ENCODE measurements at places on chromosomes 3 and 15.
A peak's percentile ranks its signal among the peaks of the same experiment; 100 is the strongest.

GRCh38 chr15:63835211-63835568, 1.4 kb upstream of the HERC1 start:
- no peak for DNase-seq

- DNase-seq: peak; percentile 9
These were observed 468.8 kb upstream of the GRM7 start for GRCh38 chr3:6392123-6392522.

DNA sequence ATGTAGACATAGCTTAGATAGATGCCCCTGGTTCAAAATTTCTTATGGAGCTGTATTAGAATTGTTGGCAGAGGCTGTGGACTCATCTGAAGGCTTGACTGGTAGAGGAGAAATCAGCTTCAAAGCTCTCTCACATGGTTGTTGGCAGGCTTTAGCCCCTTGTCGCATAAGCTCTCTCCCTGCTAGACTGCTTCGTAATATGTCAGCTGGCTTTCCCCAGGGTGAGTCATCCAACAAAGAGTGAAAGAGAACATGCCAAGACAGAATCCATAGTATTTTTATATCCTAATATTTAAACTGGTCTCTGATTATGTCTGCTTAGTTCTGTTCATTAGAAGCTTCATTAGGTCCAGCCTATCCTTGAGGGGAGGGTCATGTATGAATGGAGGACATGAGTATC, 427.4 kb upstream of the NAALADL2 start:
- DNase-seq: no peak

GRCh38 chr3:114428044-114428595, 134.3 kb downstream of the TIGIT start:
- no peak for DNase-seq

DNA sequence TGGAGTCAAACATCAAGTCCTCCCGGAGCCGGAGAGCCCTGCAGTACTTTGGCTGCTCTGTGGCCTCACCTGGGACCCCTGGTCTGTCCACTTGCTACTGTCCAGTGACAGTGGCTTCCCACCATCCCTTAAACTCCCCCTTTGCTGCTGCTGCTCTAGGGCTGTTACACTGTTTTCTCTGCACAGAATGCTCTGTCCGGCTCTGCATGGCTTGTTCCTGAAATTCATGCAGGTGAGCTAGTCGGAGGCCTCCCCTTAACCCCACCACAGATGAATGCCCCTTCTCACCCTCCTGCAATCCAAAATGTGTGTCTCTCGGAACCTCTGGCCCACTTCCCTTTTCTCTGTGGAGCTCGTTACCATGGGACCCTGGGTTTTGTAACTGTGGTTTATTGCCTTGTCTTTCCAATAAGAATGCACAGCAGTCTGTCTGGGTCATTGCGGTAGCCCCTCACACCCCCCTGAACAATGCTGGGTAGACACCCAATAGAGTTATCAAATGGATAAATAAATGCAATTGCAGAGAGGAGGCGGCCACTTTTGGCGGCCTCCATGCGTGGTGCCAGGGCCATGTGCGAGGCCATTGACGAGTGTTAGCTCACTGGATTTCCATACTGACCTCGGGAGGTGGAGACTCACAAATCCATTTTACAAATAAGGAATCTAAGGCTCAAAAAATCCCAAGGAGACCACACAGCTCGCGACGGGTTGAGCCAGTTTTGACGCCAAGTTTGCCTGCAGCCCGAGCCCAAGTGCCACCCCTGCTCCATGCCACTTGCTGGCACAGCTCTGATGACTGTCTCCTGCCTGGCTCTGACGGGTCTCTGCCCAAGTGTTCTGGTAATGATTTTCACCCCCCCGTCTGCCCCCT, 48.5 kb downstream of the RGMA start:
- no peak for DNase-seq

DNA sequence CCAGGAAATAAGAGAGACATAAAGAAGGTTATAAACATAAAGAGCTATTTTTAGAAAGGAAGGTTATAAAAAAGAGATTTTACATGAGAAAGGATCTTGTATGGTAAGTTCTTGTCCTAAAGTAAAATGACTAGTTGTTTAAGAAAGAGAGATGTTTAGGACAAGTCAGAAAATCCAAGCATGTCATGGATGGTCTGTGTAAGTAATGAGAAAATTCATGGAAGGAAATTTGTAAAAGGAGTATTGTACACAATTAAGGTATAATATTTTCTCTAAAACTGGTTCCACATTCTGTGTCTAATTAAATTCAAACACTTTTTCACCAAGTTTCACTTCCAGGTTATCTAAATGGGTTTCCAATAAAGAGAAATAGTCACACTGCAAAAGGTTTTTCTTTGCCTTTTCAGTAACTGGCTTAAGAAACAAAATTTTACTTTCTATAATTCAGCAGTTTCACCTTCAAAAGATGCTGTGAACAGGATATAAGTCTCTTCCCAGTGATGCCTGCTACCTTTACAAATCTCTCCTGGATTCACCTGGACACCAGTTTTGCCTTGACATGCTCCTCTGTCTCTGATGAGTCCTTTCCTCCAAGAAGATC, 455.7 kb downstream of the ZIC1 start:
- DNase-seq: no peak

- DNase-seq: no peak
These were observed 60.7 kb downstream of the ZBTB20 start for GRCh38 chr3:115086344-115086743.

DNA sequence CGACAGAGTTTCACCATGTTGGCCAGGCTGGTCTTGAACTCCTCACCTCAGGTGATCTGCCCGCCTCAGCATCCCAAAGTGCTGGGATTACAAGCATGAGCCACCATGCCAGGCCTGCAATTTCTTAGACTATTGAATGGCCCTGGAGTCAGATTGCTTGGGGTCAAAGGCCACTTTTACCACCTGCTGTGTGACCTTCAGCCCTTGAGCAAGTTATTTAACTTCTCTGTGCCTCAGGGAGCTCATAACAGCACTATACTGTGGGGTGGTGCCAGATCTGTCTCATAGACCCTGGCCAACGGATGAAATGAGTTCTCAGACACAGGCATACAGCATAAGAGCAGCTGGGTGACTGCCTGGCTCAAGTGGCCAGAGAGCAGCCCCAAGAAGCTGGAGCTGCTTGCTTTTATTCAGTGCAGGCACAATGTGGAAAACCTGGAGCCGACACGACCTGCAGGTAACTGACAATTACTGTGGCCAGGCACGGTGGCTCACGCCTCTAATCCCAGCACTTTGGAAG, 44.9 kb upstream of the FURIN start:
- DNase-seq: no peak

DNA sequence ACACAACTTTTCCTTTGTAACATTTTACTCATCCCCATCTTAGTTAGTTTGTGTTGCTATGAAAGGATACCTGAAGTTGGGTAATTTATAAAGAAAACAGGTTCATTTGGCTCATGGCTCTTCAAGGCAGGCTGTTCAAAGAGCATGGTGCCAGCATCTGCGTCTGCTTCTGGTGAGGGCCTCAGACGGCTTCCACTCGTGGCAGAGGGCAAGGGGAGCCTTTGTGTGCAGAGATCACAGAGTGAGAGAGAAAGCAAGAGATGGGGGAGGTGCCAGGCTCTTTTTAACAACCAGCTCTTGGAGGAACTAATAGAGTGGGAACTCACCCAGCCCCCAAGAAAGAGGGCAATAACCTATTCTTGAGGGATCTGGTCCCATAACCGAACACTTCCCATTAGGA, 23.1 kb downstream of the PLA2G4F start:
- no peak for DNase-seq

DNA sequence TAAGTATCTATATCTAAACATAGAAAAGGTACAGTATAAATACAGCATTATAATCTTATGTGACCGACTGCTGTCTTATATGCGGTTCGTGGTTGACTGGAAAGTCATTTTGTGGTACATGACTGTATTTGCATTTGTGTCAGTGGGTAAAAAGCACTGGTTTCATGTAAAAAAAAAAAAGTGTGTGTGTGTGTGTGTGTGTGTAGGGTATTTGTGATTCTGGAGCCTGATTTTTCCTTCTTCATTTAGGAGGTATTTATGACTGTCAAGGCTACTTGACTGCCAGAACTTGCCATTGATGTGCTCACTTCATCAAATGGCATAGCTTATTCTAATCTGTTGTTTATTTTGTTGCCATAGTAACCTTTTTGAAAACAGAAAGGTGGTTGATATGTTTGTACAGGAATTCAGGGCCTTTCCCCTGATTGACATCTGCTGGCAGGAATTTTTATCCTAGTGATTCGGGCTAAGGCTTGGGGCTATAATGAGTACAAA, 63.2 kb downstream of the AKAP13 start:
- peak; percentile 73 for DNase-seq

- DNase-seq: no peak
These were observed 510.1 kb upstream of the CFAP20DC start for GRCh38 chr3:59559721-59560435.

DNA sequence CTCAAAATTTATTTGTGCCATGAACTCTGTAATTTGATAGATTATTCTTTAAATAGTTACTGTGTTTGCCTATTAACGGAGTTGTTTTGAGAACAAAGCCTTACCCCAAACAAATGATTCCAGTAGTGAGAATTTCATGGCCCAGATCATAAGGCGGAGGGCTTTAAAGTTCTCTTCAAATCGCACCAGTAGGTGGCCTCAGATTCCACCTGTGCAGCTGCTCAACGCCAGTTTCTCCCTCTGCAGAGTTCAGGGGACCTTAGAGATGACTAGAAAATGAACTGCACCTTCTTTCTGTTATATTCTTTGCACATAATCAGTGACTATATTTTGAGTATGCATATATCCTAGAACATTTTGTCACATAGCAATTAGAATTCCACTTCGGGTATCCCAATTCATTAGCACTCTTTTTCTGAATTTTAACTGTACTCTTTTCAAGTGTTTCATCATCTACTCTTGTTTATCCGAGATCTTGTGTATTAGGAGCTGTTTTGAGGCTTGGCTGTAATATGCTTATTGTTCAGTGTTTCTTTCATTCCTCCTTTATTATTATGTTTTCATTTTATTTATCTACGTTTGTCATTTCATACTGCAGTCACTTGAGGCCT, 232.6 kb upstream of the CHRM5 start:
- DNase-seq: no peak

- no peak for DNase-seq
These were observed 61.8 kb downstream of the PCCB start for GRCh38 chr3:136311968-136312367.

- DNase-seq: no peak
These were observed 46.2 kb downstream of the CTDSPL start for GRCh38 chr3:37907906-37908305.

GRCh38 chr15:62492900-62493299, 327.8 kb upstream of the C2CD4B start:
- DNase-seq: no peak

DNA sequence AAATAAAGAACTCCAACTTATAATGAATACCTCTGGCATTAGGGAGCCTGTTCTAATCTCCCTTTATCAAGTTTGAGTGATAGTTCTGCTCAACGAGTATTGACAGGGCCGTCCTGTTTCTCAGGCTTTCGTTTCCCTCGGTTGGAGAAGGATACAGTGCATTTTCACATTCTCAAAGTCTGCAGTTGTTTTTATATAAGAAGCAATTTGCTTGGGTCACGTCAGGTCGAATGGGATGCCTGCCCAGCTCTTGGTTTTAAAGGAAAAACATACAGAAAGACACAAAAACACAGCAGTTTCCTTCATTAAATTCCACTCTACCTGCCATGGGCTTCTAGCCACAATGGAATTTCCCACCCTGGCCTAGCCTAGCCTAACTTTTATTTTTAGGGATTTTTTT, 366.3 kb downstream of the TIGIT start:
- DNase-seq: no peak

DNA sequence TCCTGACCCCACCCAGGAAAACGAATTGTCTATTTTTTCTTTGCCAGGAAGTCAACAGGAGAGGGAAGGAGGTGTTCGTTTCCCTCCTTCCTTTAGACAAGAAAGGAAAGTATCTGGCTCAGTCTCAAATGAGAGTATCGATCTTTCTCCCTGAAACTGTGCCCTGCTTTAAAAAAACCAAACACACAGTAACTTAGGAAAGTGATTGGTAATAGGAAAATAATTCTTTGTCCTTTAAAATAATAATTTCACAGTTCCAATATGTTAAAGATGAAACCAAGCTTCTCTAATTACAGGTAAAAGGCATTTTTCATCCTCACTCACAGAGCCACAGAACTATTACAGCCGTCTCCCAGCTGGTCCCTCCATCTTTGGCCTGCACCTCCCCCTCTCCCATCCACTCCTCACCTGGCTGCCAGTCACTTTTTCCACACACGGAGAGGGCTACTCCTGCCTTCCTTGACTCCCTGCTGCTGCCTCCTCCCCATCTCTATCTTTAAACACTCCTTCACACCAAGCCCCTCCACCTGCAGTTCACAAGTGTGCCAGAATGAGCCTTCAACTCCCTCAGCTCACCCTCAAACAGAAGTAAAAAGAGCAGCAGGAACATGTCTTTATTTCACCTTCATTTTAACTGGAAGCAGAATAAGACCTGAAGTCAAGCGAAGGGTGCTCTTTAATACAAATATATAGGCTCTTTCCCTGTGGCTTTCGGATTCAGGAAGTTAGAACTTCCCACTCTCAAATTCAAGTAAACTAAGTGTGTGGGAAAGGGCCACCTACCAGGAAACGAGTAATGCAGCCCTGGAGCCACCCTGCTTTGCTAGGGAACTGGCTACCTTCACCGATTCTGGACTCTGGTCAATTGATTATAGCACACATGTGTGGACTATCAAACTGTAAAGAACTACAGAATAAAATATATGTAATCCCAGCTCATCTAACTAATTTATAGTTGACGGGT, 116.4 kb downstream of the SENP2 start:
- DNase-seq: no peak

DNA sequence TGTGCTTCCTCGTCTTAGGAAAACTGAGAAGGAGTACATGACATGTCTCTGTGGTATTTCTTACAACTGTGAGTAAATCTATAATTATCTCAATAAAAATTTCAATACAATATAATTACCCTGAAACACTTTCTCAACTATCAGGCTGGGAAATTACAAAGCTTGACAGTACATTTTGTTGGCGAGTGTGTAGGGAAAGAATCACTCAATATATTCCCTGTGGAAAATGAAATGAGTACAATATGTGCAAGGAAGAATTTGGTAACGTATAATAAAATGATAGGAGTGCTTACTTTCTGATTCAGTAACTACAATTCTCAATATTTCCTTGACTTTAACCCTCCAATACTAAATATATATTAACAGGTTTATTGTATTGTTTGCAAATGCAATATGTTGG, 818.2 kb upstream of the CADM2 start:
- DNase-seq: no peak

DNA sequence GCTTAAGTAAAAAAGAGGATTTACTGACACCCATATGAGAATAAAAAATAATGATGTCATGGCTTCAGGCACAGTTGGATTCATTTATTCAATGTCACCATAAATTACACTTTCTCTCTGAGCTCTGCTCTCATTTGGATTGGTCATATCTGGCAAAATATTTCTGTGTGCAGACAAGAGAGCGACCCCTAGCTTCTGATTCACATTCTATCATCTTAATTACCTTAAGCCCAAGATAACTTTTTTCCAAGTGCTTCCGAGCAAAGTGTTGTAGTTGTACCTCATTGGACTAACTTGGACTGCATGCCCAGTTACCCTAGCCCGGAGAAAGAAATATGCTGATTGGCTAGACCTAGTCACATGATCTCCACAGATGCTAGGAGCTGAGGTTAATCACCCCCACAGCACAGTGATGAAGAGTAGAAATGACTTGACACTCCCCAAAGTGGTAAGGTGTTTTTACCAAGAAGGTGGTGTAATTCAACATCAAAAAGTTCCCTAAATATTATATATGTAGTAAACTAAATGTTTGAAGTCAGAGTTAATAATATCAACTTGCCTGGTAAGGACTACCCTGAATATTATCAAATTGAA, 552.2 kb upstream of the SUCLG2 start:
- no peak for DNase-seq
